ENCODE measurements at places on chromosomes 1 and 21. TPM values are rescaled to one million over a fixed set of nuclear protein-coding genes. Genes with fewer than 3 reads are reported as not detected.

The APCS gene
- total RNA-seq = not detected

The ADARB1 gene
- total RNA-seq = 39.6 TPM

The KRTAP26-1 gene
- not detected for total RNA-seq

DNA sequence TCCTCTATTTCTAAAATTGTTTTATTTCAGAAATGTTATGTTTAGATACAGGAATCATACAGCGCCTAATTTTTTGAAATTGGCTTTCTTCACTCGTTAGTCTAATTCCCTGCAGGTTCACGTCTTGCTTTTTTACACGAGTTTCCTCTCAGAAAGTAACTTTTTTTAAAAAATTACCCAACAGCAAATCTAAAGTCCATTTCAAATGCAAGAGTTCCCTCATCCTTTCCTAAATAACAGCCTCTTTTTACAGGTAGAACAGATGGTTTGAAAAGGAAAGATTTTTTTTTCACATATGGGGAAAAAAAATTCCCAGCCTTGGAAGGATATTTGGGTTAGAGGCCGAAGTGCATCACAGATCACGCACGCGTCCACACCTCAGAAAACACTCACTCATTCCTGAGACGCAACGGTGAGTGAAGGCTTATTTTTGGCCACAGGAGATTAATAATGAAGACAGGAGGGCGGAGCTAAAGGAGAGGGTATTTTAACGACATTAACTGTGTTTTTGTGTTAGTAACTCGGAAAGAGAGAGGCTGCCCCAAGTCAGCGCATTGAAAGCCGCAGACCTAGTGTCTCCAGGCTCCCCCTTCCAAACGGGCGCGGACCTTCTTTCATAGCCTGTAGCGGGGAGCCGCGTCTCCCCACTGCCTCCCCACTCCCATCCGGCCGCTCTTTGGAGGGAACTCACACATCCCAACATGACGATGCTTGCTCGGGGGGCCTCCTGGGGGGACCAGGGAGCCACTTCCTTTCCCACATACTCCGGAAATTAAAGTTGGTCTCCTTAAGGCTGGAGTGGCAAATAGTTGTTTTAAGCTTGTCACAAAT is 969 bp upstream of the RIPK4 start:
- DNase-seq = no peak

GRCh38 chr1:155970531-155971167 is 7.7 kb downstream of the ARHGEF2 start:
- no peak for DNase-seq

- DNase-seq = no peak
Observed at GRCh38 chr1:30321246-30321910, 402.0 kb downstream of the MATN1 start.

DNA sequence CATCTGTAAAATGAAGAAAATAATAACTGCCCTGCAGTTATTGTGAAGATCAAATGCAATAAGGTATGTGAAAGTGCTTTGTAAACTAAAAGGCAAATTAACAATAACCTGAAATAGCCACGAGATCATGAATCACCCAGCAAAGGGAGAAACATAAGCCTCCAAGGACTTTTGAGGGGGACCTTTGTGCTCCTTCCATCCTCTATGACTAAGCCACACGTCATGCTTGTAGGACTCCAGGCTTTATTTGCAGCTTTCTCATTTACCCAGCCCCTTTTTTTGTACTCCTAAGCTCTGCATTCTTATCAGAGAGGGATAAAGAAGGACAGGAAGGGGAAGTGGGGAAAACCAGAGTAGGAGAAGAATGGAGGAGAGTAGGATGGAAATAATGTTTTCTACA is 115.1 kb downstream of the PROX1 start:
- no peak for DNase-seq

- no peak for DNase-seq
Observed at GRCh38 chr1:147890177-147890790, 12.3 kb upstream of the GJA8 start.

GRCh38 chr1:9326596-9326995 is 33.9 kb downstream of the SPSB1 start:
- DNase-seq = no peak

- no peak for DNase-seq
Observed at GRCh38 chr1:10188133-10188650, 22.2 kb upstream of the KIF1B start.

GRCh38 chr1:234401658-234402057 is 28.4 kb downstream of the COA6 start:
- no peak for DNase-seq

- no peak for DNase-seq
Observed at GRCh38 chr21:31265366-31266013, 78.6 kb downstream of the TIAM1 start.

DNA sequence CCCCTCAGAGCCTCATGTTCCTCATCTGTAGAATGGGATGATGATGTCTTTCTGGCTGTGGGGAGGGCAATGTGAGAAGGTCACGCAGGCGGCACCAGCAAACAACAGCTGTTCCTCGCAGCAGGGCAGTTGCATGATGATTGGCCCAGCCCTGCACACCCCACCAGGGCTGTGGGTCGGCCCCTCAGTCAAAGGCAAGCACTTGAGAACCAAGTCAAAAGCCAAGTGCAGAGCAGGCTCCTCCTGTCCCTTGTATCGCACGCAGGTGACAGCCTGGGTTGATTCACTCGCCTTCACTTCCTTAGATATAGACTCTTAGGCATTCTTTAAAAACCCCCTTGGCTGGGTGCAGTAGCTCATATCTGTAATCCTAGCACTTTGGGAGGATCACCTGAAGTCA is 191.9 kb upstream of the C1orf174 start:
- DNase-seq = peak; percentile 26
